Ovary (tissue), 10 donors: ENCODE measurements at places on chromosomes 4 and X. TPM values are rescaled to one million over a fixed set of nuclear protein-coding genes. Genes with fewer than 3 reads are reported as not detected.

Gene RIPPLY1
- not detected for total RNA-seq

Gene DRP2
- total RNA-seq: 0.60 TPM

Gene TIGD4
- 0.99 TPM for total RNA-seq

Gene LRAT
- total RNA-seq: 0.92 TPM

Gene AMBN
- not detected for total RNA-seq

Gene ANAPC10
- 13.3 TPM for total RNA-seq

GRCh38 chr4:123480706-123481418, 84.3 kb downstream of the SPRY1 start:
- no peak for DNase-seq
- H3K36me3 ChIP-seq: no peaks in the 10 kb centered on the region
- no peaks in the 10 kb centered on the region for H3K27me3 ChIP-seq
- H3K27ac ChIP-seq: no peak overlapping the region
- no peaks in the 10 kb centered on the region for H3K4me1 ChIP-seq
- no peak overlapping the region for H3K4me3 ChIP-seq

- no peaks in the 10 kb centered on the region for H3K36me3 ChIP-seq
- H3K4me3 ChIP-seq: no peak overlapping the region
- no peak for DNase-seq
- no peak overlapping the region for H3K27ac ChIP-seq
- H3K4me1 ChIP-seq: no peaks in the 10 kb centered on the region
- no peaks in the 10 kb centered on the region for H3K27me3 ChIP-seq
Observed at GRCh38 chrX:105865709-105866108, 43.4 kb downstream of the NRK start.

DNA sequence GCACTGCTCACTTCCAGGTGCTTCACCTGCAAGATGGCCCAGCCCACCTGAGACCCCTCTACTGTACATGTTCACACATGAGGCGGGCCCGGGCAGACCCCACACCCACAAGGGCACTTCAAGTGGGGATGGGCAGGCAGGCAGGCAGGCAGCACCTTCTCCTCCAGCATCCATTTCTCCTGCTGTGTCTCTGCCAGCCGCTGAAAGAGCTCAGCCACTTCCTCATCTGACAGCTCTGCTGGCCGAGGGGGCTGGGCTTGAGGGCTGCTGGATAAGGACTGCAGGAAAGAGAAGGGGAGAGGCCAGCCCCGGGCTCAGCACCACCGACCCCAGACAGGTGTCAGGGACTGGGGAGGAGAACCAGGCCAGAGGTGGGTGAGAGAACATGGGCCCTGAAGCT, 4.4 kb upstream of the KCND1 start:
- H3K36me3 ChIP-seq: no peaks in the 10 kb centered on the region
- H3K4me1 ChIP-seq: no peaks in the 10 kb centered on the region
- H3K27me3 ChIP-seq: no peaks in the 10 kb centered on the region
- H3K4me3 ChIP-seq: no peak overlapping the region
- no peak for DNase-seq

GRCh38 chr4:5708449-5709206, at the start of gene EVC2:
Gene EVC2 (minus strand): TSS chr4:5708559. CDS start chr4:5708513, 46 bp downstream.
- H3K27me3 ChIP-seq: no peaks in the 10 kb centered on the region
- peaks cover 20% of the 10 kb centered on the region for H3K4me1 ChIP-seq
- peak within 1 kb of the TSS; percentile 84 for H3K4me3 ChIP-seq
- peak; percentile 87 for DNase-seq

- no peak overlapping the region for H3K27ac ChIP-seq
- H3K4me1 ChIP-seq: no peaks in the 10 kb centered on the region
Observed at GRCh38 chr4:181108237-181108636, 1135.0 kb upstream of the TENM3 start.

DNA sequence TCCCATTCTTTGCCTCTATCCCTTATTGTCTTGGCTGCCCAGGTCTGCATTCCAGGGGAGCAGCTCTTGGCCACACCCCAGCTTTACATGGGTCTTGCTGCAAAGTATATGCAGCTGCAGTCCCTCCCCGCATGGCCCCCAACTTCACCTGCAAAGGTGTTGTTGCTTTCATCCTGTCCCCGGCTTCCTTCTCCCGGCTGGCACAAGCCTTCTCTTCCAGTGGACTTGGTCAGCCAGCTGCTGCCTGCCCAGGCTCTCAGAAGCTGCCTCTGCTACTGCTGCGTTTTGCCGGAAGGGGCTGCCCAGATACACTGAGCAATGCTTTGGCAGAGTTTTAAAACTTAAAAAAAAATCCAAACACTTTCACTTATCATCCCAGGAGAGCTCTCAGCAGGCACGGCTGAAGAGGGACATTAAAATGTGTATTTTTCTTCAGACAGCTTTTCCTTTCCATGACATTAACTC, 121.2 kb upstream of the PDLIM3 start:
- H3K4me3 ChIP-seq: peak overlapping the region; percentile 15
- H3K27ac ChIP-seq: no peak overlapping the region
- H3K27me3 ChIP-seq: no peaks in the 10 kb centered on the region
- H3K4me1 ChIP-seq: peaks cover 7% of the 10 kb centered on the region
- peak; percentile 58 for DNase-seq
- no peaks in the 10 kb centered on the region for H3K36me3 ChIP-seq

- no peak for DNase-seq
- H3K27ac ChIP-seq: no peak overlapping the region
- H3K36me3 ChIP-seq: no peaks in the 10 kb centered on the region
- peaks cover 7% of the 10 kb centered on the region for H3K4me1 ChIP-seq
Observed at GRCh38 chrX:154064637-154065435, 32.7 kb downstream of the MECP2 start.

GRCh38 chrX:15464704-15465103, 28.4 kb downstream of the PIR start:
- H3K4me3 ChIP-seq: no peak overlapping the region
- H3K36me3 ChIP-seq: no peaks in the 10 kb centered on the region
- H3K4me1 ChIP-seq: no peaks in the 10 kb centered on the region

DNA sequence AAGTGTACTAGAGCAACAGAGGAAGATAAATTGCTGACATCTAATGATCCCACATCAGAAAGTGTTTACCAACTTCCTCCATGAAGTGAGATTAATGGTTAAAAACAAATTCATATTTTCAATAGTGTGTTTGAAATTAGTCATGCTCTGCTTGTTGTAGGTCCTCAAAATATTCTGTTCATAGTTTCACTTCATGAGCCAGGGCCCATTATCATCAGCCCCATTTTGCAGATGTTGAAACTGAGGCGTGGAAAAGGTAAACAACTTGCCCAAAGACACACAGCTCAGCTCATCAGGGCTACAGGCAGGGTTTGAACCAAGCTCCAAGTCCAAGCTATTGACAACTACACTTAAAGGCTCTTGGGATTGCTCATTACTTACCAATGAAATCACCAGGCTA, 103.5 kb upstream of the PPARGC1A start:
- DNase-seq: no peak
- no peak overlapping the region for H3K4me3 ChIP-seq
- no peak overlapping the region for H3K27ac ChIP-seq
- no peaks in the 10 kb centered on the region for H3K27me3 ChIP-seq
- no peaks in the 10 kb centered on the region for H3K4me1 ChIP-seq

- no peaks in the 10 kb centered on the region for H3K4me1 ChIP-seq
- no peaks in the 10 kb centered on the region for H3K36me3 ChIP-seq
- no peaks in the 10 kb centered on the region for H3K27me3 ChIP-seq
- H3K4me3 ChIP-seq: no peak overlapping the region
Observed at GRCh38 chr4:86890790-86891189, 1.4 kb downstream of the C4orf36 start.

GRCh38 chrX:48468693-48469691, 1.1 kb downstream of the SLC38A5 start:
- H3K4me3 ChIP-seq: peak overlapping the region; percentile 24
- no peak overlapping the region for H3K27ac ChIP-seq
- H3K36me3 ChIP-seq: no peaks in the 10 kb centered on the region

- no peak for DNase-seq
- H3K36me3 ChIP-seq: no peaks in the 10 kb centered on the region
- H3K4me3 ChIP-seq: no peak overlapping the region
- H3K27ac ChIP-seq: no peak overlapping the region
Observed at GRCh38 chr4:176123710-176124407, 58.2 kb downstream of the WDR17 start.

GRCh38 chr4:9989918-9990635, 31.2 kb downstream of the SLC2A9 start:
- no peak for DNase-seq
- no peaks in the 10 kb centered on the region for H3K36me3 ChIP-seq
- no peak overlapping the region for H3K4me3 ChIP-seq
- H3K4me1 ChIP-seq: no peaks in the 10 kb centered on the region
- no peak overlapping the region for H3K27ac ChIP-seq

- H3K27ac ChIP-seq: no peak overlapping the region
- H3K36me3 ChIP-seq: no peaks in the 10 kb centered on the region
- DNase-seq: peak; percentile 20
- H3K4me1 ChIP-seq: no peaks in the 10 kb centered on the region
- peak overlapping the region; percentile 43 for H3K4me3 ChIP-seq
Observed at GRCh38 chr4:144646523-144647094, 653 bp downstream of the HHIP start.

DNA sequence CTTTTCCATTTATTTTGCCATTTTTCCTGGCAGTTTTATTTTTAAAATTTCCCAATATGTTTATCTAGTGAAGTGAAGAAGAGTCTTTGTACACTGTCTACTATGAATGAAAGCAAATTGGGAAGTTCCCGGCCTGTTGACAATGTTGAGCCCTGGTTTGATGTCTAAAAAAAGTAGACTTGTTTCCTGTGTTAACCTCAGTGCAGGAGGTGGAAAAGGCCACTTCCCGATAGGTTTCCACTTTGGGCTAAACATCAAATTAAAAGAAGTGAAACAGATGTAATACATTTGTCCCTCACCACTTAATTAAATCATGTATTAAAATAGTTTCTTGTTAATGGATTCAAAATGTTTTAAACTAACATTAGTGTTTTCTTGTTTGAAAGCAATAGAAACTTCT, 30.0 kb downstream of the BBS12 start:
- no peak overlapping the region for H3K27ac ChIP-seq

DNA sequence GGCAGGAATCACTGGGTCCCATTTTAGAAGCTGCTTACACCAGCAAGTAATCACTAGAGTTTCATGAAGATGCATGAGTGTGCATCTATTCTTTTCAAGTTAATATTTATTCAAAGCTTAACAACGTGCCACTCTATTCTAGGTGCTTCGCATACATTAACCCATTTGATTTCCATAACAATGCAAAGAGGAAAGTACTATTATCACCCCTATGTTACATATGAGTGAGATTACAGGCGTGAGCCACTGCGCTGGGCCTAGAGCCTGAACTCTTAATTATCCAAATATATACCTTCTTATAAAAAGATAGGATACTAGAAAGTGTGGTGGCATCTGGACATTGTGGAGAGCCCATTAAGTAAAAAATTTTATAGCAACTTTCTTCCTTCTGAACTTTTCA, 65.4 kb downstream of the CXCL13 start:
- no peak overlapping the region for H3K4me3 ChIP-seq
- H3K36me3 ChIP-seq: no peaks in the 10 kb centered on the region
- no peak for DNase-seq
- H3K4me1 ChIP-seq: no peaks in the 10 kb centered on the region

DNA sequence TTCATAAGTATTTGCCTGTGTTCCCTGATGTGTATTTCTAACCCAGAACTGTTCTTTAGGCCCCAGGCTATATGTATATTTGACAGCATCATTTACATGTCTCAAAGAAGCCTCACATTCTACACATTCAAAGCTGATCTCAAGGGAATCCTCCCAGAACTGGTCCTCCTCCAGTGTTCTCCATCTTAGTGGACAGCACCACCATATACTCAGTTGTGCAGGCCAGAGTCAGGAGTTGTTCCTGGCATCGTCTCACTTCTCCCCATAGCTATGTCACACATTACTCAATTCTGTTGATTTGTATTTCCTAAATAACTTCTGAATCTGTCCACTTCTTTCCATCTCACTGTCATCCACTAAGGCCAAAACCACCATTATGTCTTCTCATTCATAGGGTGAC, 82.8 kb upstream of the TRPC3 start:
- no peaks in the 10 kb centered on the region for H3K36me3 ChIP-seq
- DNase-seq: no peak
- H3K27me3 ChIP-seq: no peaks in the 10 kb centered on the region
- H3K4me1 ChIP-seq: no peaks in the 10 kb centered on the region
- H3K4me3 ChIP-seq: no peak overlapping the region

DNA sequence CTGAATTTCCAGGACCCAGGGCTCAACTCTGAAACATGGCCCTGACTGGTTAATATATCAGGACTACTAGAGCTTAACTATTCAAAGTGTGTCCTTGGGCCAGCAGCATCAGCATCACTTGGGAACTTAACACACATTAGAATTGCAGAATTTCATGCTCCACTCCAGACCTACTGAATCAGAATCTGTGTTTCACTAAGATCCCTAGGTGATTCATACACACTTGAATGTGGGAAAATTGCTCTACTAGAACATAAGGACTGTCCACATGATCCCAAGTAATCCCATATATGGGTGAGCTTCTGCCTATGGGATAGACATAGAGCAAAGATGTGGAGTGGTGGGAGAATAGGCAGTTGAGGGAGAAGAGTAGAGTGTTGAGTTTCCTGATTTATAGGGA, 192.5 kb upstream of the CLNK start:
- H3K36me3 ChIP-seq: no peaks in the 10 kb centered on the region
- DNase-seq: no peak
- H3K27me3 ChIP-seq: no peaks in the 10 kb centered on the region

DNA sequence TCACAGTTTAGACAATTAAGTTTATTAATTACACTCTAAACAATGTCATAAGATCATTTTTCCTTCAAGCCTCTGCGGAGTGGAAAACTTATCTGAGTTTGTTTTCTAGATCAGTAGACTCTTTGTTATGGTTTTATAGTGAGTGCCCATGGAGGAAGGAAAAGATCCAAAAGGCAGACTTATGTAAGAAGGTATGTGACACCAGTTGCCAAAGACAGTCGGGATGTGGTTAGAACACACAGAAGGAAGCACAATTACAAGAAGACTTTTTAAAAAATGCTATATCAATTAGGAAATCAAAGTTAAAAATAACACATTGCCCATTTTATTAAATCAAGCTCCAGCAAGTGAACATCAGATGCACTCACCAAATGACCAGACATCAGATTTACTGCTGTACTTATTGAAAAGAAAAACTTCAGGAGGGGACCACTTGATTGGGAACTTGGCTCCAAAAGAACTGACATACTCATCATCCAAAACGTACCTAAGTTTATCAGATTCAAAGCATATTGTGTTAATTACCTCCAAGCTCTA, 57.1 kb downstream of the NIPAL1 start:
- DNase-seq: no peak
- no peaks in the 10 kb centered on the region for H3K4me1 ChIP-seq
- no peaks in the 10 kb centered on the region for H3K27me3 ChIP-seq
- no peak overlapping the region for H3K4me3 ChIP-seq

GRCh38 chr4:187612301-187612700, 383.3 kb upstream of the ZFP42 start:
- no peak for DNase-seq
- H3K36me3 ChIP-seq: no peaks in the 10 kb centered on the region
- no peak overlapping the region for H3K4me3 ChIP-seq
- no peak overlapping the region for H3K27ac ChIP-seq
- H3K27me3 ChIP-seq: no peaks in the 10 kb centered on the region
